ENCODE measurements at places on chromosomes 5 and 9.

DNA sequence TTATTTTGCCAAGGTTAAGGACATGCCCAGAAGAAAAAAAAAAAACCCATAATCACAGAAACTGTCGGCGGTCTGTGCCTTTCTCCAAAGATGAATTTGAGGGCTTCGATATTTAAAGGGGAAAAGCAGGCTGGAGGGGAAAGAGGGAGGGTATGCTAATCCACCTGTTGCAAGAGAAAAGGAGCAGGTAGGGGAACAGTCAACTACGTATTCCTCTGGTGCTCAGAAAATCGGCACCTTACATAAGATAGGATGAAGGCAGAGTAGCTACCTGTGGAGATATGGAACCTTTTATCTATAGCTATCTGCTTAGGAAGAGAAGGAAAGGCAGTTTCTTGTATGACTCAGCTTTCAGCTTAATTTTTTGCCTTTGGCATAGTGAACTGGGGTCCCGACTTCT lies 77.7 kb downstream of the PTCD2 start:
- no peak for DNase-seq

DNA sequence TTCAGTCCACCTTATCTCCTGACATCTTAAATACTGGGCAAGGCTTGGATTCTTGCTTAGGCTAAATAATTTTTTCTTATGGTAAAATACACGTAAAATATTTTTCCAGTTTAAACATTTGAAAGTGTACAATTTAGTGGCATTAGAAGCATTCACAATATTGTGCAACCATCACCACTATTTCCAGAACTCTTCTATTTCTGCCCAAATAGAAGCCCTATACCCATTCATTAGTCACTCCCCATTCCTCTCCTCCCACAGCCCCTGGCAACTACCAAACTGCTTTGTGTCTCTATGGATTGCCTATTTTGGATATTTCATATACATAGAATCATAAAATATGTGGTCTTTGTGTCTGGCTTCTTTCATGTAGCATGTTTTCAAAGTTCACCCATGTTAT lies 57.6 kb downstream of the IL31RA start:
- DNase-seq: no peak

DNA sequence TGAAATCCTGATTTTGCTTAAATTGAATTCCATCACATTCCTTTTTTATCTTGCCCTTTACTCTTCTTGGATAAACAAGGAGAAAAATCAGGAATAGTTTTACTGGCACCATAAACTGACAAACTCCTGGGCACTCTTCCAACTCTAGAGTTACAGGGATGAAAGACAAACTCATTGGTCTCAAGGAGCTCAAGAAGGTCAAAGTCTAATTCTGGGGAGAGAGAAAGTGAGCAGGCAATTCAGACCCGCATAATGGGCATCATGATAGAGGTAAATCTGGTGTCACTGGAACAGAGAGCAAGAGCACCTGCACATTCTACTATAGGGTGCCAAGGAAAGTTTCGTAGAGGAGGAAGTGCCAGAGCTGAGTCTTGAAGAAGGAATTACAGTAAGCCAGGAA lies 64.8 kb downstream of the GRIN3A start:
- no peak for DNase-seq

DNA sequence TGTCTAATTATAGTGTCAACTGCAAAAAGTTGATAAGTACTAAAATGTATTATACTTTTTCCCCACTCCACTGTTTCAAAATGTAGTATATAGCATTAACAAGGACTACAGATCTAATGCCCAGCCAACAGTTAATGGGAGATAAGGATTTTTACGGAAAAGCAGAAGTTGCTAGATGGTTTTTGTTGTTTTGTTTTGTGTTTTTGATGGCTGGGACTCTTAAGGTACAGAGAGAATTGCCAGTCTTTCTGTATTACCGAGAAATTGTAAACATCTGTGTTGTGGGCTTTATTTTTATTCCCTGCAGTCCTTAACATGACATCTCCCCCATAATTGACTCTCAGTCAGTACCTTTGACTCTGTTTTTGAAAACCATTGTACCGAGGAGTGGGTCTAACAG lies 44.0 kb downstream of the TRIO start:
- DNase-seq: no peak

GRCh38 chr5:138647261-138647788 lies 72.1 kb upstream of the HSPA9 start:
- DNase-seq: peak; percentile 38

DNA sequence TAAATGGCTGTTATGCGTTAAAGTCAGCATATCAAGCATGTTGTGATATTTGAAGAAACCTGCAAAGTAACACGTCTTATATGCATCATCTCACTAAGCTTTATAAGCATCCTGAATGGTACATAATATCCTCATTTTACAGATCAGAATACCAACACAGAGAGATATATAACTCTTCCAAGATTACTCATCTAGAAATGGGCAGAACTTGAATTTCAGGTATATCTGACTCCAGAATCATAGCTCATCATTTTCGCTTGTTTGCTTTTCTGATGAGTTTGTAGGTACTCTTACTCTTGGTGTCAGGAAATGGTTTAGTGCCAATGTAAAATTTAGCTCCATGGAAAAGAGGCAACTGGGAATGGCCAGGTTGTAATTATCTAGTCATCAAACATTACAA lies 232.3 kb upstream of the ANKH start:
- no peak for DNase-seq

GRCh38 chr5:112353678-112354077 lies 65.4 kb downstream of the EPB41L4A start:
- DNase-seq: no peak

DNA sequence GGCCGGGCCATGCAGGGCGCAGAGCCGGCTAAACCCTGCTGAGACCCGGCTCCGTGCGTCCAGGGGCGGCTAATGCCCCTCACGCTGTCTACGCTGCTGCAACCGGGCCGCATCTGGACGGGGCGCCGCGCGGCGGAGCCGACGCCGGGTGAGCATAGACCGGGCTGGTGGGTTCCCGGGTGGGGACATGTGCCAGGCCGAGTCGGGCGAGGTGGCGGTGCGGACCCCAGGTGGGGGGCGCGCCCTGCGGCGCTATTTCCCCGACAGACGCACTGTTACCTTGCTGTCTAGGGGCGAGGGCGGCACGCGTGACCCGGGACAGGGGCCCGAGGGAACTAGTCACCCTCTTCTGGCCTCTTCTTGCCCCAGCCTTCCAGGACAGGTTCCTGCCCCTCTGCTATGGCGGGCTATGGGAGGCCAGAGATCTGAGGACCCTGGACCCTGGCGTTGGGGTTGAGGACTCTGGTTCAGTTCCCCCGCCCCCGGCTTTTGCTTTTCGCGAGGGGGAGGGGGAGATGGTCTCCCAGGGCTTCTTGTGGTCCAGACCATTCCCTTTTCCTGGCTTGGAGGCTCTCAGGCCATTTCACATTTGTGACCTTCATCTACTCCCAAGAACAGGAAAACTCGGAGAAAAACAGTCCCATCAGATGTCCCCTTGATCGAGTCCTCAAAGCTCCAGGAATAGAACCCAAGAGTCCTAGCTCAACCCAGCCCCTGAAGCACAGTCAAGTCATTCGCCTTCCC lies 536 bp downstream of the SLC27A4 start:
- DNase-seq: no peak

- DNase-seq: no peak
Observed at GRCh38 chr9:90449213-90449925, 193.3 kb downstream of the DIRAS2 start.

- DNase-seq: no peak
Observed at GRCh38 chr9:109256336-109256735, 64.5 kb downstream of the EPB41L4B start.

- DNase-seq: no peak
Observed at GRCh38 chr9:124215368-124215910, 42.3 kb upstream of the NEK6 start.

- peak; percentile 57 for DNase-seq
Observed at GRCh38 chr9:136220017-136220729, 15.2 kb upstream of the LHX3 start.

DNA sequence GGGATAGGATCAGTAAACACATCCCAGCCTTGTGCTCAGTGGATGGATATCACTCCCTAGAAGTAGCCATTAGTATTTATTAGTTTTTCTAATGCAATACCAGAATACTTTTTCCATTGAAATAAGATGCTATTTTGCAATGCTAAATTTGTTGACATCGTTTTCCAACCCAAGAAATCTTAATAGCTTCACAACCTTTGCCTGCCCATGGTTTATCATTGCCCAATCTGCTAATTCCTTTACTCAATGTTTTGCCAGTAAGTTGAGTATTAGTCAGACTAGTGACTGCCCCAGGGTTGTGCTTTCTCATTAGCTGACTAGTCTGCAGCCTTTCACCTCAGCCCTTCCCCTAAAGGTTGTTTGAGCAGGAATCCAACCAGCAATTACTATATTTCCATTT lies 62.9 kb downstream of the NREP start:
- DNase-seq: peak; percentile 88

- no peak for DNase-seq
Observed at GRCh38 chr9:72322678-72323077, 42.3 kb downstream of the ZFAND5 start.

DNA sequence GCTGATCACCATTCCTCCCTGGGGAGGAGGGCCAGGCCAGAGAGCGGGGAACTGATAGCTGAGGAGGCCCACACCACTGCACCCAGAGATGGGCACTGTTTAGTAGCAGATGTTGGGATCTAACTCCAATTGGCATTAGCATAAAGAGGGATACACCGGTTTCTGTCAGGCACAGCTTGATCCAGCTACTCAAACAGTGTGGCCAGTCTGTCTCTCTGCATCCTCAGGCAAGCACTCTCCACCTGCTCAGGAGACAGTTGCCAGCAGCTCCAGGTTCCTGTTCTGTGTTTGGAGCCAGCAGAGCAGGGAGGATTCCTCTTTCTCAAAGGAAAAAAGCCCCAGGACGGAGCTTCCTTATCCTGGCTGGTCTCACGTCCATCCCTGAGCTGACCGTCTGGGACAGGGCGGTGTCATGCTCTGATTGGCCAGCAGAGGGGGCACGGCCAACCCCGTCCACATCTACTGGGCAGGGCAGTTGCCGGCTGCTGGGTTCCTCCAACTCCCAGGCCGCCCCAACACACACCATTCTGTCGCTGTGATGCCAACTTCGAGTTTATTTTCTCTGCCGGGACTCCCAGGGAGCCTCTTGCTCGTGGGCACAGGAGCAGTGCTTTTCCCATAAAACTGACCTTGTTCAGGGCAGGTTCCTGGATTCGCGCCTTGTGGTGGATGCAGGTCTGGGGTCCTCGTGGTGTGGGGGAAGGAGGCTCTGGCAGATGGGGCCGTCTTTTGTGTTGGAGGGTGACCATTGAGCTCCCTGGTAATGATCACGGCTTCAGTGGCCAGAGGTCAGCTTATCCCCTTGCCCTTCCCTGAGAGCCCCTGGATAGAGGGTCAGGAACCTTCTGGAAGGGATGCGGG lies 47.9 kb downstream of the COL5A1 start:
- DNase-seq: peak; percentile 69

- no peak for DNase-seq
Observed at GRCh38 chr5:68341006-68341405, 125.5 kb downstream of the PIK3R1 start.

DNA sequence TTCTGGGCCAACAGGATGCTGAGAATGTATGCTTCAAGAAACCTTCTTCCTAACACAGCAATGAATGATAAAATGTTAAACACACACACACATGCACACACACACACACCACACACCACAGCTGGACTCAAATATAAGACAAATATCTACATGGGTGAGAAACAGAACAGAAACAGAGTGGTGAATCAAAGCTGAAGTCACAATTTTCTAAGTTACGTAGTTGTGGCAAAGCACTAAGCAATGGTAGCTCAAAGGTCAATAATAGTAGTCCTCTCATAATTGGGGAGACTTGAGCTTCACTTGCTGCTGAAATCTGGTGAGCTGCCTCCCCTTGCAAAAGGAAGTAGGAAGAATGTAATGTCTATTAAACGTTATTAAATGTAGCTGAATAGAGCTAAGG lies 33.7 kb upstream of the ITGA1 start:
- no peak for DNase-seq
